ENCODE measurements at places on chromosomes 13 and 19.

- peak; percentile 92 for DNase-seq
Observed at GRCh38 chr19:11481534-11482383, 913 bp upstream of the ELAVL3 start.

GRCh38 chr19:14370169-14370939 is 10.9 kb upstream of the ADGRE5 start:
- no peak for DNase-seq

DNA sequence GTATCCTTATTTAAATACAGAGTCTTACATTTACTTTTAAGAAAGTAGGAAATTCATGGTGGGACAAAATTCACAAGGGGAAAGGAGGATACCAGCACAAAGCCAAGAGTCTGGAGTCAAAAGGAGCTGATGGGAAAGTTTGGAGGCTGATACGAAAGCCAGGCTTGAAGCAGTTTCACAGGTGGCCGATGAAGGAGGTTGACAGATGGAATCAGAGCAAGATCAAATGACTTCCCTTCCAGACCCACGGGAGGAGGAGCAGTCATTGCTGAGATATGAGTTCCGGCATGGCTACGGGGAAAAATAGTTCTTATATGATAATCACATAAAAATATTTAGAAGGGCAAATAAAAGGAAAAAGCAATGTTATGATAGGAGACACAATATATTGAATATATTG is 65.0 kb downstream of the DGKH start:
- no peak for DNase-seq

- DNase-seq, result no peak
Observed at GRCh38 chr19:35315883-35316282, 13.1 kb upstream of the CD22 start.

DNA sequence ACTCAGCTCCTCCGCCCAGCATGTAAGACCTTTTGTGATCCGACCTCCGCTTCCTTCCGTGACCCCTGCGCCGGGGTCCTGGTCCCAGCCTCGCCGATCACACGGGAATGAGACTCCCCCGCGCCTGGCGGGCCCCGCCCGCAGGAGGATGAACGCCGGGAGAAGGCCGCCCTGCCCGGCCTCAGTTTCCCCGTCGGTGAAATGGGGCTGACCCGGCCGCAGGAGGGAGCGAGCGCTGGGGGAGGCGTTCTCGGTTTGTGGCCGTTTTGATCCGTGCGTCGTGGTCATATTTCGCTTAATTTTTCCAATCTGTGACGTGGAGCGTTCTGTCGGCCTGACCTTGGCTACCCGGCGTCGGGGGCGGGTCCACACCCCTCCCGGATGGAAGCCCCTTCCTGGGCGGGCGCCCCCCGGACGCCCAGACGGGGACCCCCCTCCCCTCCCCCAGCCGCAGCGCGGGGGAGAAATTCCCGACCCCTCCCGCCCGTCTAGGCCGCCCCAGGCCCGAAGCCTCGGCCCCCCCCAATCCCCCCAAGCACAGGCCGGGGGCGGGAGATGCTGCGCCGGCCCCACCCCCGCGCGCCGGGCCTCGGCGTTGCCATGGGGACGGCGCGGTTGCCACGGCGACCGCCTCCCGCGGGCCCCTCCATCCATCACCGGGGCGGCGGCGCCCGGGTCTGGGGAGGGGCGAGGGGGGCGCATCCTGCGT is 11.1 kb downstream of the PALM start:
- DNase-seq, result no peak

GRCh38 chr13:51942189-51942588 is 69.1 kb downstream of the ATP7B start:
- no peak for DNase-seq

All from NCI-H1092 (cell line).